ENCODE measurements at places on chromosomes 7 and 10.

GRCh38 chr10:52472406-52473146 is 158.5 kb downstream of the DKK1 start:
- no peak for DNase-seq

DNA sequence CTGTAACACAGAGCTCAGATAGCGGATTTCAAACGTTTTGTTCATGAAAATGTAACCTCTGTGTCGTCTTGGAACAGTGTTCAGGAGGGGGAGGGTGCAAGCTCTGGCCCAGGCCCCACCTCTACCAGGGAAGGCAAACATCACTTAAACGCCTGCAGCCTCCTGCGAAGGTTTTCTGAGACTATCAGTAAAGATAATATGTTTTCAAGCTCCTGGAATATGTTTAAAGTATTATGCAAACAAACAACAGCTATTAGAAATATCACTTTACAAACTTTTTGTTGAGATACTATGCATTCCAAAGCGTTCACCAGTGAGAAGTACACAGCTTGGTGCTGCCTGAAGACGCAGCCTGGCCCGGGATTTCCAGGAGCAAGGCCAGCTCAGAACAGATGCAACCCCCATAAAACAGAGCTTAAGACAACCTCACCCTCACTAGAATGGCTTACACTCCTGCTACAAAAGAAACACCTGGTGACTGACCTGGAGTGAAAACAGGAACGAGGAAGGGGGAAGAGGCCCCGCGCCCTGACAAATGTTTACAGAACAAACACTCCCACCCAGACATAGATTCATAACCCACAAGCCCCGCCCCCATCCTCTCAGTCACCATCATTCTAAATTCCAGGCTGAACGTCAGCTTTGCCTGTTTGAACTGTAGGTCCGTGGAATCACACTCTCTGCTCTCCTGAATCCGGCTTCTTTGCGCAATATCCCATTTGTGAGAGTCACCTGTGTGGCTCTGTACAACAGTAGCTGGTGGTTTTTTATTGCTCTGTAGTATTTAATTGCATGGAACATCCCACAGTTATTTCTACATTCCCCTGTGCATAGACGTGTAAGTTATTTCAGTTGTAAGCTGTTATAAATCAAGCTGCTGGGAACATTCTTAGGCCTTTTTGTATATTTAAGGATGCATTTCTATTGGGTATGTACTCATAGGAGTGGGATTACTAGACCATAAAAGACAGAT is 155.0 kb downstream of the PTPRN2 start:
- no peak for DNase-seq

DNA sequence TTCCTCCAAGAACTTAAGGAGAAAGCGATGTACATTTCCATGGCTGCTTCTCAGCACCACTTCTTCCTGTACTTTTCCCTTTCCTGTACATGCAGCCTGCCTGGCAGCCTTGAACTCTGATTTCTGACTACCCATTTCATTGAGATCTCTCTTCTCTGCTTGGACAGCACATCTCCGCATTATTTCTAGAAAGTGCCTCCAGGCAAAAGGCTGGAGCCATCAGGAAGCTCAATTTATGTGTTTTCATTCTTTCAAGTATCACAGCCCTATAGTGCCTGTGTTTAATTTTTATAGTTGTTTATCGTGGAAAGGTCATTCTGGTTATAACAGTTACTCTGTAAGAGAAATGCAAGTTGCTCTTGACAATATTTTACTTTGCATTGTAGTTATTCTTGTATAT is 688.0 kb upstream of the ANKRD30A start:
- DNase-seq = no peak

- no peak for DNase-seq
Measured at GRCh38 chr10:71326464-71326881, 7.4 kb downstream of the SLC29A3 start.

DNA sequence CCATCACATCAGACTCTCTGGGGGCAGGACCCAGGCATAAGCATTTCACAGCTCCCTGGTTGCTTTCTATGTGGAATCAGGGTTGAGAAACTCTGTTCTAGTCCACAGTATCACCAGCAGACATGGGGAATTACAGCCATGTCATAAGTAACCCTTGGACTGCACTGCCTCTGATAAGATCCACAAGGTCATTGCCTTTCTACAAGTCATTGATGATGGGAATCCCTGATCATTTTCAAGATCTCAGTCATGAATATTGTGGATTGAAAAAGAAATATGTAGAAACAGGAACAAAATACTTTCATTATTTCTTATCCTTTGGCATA is 304.1 kb downstream of the KLF6 start:
- no peak for DNase-seq

- no peak for DNase-seq
Measured at GRCh38 chr10:62511656-62512055, 137.5 kb downstream of the ZNF365 start.

DNA sequence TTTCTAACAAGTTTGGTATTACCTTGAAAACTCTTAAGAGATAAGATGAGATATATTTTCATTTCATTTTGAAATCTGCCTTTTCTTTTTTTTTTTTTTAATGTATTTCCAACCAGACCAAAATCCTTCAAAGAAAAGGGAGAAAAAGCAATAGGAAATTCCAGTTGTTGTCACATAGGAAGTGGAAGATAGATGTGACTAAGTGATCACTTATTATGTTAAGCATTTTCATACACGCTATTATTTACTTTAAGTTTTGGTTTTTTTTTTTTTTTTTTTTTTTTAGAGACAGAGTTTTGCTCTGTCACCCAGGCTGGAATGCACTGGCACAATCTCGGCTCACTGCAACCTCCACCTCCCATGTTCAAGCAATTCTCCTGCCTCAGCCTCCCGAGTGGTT is 197.2 kb upstream of the FRMD4A start:
- no peak for DNase-seq

DNA sequence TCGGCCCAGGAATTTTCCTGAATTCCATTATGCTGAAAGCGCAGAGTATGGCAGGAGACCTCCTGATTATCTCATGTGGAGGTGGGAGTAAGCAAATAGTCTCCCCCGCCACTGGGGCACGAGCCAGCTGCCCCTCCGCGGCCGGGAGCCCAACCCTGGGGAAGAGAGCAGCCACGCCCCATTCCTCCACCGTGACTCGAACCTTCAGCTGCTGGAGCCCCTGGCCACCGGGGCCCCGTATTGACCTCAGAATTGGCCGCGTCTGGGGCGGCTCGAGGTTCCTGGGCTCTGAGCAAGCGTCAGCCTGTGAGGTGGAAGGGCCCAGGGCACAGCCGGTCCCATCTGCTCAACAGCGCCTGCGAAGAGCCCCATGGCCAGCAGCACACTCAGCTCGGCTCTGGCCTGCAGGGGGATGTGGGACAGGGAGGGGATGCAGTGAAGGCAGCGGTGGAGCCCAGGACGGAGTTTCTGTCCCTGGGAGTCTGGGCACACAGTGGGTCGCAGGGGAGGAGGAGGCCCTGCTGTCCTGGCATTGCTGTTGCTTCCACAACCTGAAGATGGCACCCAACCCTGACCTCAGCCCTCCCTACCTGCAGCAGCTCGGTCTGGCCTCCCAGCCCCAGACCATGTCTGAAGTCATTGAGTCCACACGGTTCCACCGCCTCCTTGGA is 97.8 kb downstream of the CHST15 start:
- DNase-seq = no peak

GRCh38 chr10:26384600-26384999 is 53.5 kb upstream of the APBB1IP start:
- no peak for DNase-seq

- DNase-seq = no peak
Measured at GRCh38 chr10:49540056-49540797, 1.3 kb upstream of the ERCC6 start.

- DNase-seq = no peak
Measured at GRCh38 chr10:75165684-75166622, 44.6 kb upstream of the VDAC2 start.

DNA sequence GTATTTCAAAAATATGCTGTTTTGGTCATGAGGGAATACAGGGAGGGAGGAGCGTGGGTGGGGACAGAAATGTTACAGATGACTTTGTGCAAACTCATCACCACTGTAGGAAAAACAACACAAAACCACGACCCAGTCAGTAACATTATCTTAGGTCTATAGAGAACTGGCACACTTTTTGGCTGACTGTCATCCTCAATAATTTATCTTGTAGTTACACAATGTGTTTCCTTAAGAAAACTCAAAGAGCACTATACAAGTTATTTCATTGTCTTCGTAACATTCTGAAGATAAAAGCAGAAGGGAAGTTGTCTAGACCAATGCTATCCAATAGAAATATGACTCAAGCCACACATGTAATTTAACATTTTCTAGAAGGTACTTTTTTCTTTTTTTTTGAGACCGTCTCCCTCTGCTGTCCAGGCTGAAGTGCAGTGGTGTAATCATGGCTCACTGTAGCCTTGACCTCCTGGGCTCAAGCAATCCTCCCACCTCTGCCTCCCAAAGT is 16.9 kb upstream of the CDK14 start:
- no peak for DNase-seq

- no peak for DNase-seq
Measured at GRCh38 chr7:25858525-25859411, 293.2 kb upstream of the NFE2L3 start.
